ENCODE measurements at places on chromosomes 3 and 15.

- DNase-seq: no peak
These were observed 6.1 kb downstream of the CDHR4 start for GRCh38 chr3:49793486-49794085.

- DNase-seq: no peak
These were observed 241.6 kb upstream of the CNTN6 start for GRCh38 chr3:851098-851790.

DNA sequence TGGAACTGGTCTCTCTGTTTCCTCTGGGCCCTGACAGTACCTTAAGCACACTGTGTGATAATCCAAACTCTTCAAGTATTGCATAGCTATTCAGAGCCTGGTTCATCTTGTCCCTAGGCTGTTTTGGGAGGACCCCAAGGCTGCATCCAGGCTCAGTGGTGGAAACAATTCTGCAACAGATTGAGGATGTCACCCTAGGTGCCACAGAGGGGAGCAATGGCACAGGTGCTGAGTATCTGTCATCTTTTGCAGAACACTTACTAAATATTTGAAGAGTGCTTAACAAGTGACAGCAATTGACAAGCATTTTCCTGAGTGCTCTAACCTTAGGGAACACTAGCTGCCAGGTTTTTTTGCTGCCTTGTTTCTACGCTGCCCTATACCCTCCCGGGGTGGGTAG is 27.8 kb downstream of the STARD5 start:
- no peak for DNase-seq

DNA sequence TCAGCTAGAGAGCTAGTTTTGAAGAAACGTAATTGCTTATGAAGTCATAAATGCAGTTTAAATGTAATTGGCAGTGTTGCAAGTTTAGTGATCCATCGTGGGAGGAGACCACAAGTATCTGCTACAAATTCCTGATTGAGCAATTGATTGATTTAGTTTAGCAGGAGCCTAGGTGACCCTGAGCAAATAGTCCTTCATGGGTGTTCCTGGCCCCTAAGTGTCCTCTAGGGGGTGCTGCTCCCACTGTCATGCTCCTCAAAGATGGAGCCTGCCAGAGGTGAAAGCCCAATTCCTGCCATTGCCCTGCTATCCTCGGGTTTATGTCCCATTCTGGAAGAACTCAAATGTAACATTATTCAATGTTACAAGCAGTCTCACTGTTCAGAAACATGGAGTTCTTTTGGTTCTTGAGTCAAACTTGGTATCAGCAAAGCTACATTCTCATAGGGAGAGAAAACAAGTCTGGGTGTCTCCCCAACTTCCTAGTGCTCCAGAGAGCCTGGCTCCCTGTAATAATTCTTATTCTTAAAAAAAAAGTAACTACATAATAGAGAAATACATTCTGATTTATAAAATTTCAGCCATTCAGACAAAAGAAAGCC is 29.8 kb upstream of the SENP5 start:
- DNase-seq: peak; percentile 28

DNA sequence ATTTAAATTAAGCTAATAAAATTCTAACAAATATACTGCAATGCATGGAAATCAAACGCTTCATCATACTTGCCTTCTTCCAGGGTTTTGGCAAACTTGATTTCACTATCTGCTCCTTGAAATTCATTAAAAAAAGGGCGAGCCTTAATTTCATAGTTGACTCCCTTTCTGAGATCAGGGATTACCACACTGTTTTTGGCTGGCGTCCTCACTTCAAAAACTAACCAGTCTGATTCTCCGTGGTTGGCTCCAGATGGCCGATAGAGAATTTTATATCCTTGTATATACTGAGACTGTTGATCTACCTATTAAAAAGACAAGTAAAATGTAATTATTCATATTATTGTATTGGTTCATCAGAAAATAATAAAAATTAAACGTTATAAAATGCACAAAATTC is 1106.8 kb downstream of the ROBO1 start:
- no peak for DNase-seq

- DNase-seq: no peak
These were observed 50.2 kb upstream of the FAM174B start for GRCh38 chr15:92705764-92706163.

- DNase-seq: no peak
These were observed 10.5 kb downstream of the LTF start for GRCh38 chr3:46454209-46454595.

- DNase-seq: no peak
These were observed 36.0 kb downstream of the SHQ1 start for GRCh38 chr3:72812201-72812600.

GRCh38 chr15:78938658-78939488 is 6.0 kb downstream of the CTSH start:
- peak; percentile 52 for DNase-seq

DNA sequence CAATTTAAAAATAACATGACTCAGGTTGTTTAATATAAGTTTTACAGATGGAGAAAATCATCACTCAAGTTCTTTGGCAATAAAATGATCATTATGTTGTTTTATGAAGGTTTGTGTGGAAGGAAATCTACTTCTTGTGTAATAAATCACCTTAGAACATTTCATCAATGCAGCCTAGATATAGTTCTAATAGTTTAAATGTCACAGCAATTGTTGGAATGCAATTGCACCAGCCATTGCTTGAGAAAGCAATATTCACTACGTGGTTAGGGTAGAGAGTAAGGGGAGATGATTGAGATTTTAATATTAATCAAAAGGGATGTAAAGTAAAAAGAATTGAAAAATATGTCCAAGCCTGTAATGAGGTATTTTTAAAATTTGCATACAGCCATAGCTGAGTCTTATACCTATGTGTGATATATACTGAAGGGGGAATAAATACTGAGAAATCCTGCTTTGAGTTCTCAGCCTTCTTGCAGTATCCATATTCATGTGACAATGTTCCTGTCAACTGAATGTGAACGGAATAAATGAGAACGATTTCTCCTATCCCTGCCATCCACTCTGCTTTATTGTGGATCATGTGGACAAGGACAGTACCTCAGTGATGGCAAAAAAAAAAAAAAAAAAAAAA is 257.9 kb downstream of the OTOL1 start:
- DNase-seq: no peak

GRCh38 chr3:182797876-182798275 is 4.6 kb downstream of the ATP11B start:
- DNase-seq: no peak

- no peak for DNase-seq
These were observed 102.4 kb downstream of the FRMD4B start for GRCh38 chr3:69283496-69283895.

Data from hippocampal formation (tissue), 2 donors.